ENCODE measurements at places on chromosomes 3 and 15. TPM values are rescaled to one million over a fixed set of nuclear protein-coding genes. Genes with fewer than 3 reads are reported as not detected.

DNA sequence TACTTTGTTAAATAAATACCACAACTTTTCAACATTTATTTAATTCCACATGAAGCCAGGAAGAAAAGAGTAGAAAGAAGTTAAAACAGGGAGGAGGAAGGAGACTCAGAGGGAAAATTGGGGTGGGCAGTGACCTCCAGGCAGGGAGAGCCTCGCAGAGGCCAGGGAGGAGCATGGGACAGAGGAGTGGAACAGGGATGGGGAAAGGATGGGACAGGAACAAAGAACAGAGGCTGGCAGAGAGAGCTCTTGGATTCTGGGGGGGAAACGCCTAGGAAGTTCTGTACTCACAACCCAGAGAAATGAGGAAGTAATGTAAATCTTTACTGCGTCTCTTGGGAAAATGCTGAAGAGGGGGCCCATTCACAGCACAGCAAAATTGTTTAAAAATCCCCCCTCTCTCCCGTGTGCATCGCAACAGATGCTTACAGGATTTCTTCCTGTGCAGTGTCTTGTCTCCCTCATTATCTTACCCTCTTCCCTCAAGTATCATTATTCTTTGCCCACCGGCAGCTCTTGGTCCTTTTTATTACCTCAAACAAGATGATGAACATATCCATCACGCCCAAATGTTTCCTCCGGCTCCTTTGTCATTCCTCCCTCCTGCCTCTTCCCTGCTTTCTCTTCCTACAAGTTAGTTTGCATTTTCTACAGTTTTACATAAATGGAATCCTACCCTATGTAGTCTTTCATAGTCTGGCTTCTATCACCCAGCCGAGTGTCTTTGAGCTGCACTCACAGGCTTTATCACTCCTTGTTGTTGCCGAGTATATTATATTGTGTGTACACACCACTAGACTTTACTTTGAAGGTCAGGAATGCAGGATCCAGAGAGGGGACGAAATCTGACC, 65.5 kb downstream of the ARHGAP31 start:
- H3K27ac ChIP-seq, result peak overlapping the region; percentile 27
- H3K27me3 ChIP-seq, result no peaks in the 10 kb centered on the region
- no peak overlapping the region for H3K4me3 ChIP-seq
- H3K4me1 ChIP-seq, result peaks cover 13% of the 10 kb centered on the region
- no peak for DNase-seq

FAM227B gene
- total RNA-seq, result 4.1 TPM

DNA sequence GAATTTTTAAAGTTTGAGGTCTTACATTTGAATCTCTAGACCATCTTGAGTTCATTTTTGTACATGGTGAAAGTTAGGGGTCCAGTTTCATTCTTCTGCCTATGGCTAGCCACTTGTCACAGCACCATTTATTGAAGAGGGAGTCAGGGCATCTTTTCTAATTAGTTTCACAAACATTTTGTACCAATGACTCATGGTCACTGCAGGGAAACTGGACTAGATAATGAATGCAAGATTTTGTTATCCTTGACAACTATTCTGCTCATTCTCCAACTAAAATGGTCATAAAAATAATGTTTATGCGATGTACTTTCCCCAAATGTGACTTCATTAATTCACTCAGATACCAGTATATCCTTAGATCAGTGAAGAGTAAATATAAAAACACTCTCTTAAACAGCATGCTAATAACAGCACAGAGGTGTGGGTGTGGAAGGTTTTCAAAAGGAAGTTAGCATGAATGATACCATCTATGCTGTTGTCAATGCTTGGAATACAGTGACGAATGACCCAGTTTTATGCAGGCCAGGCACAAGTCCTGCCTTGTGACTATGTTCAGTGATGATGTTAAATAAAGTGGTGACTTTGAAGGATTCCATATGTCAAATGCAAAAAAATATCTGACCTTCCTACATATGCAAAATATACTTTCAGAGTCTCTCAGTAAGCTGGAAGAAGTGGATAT, 314.9 kb upstream of the TMCO5A start:
- H3K4me3 ChIP-seq, result no peak overlapping the region
- no peak overlapping the region for H3K27ac ChIP-seq
- H3K36me3 ChIP-seq, result no peaks in the 10 kb centered on the region
- no peaks in the 10 kb centered on the region for H3K27me3 ChIP-seq
- no peaks in the 10 kb centered on the region for H3K4me1 ChIP-seq

DNA sequence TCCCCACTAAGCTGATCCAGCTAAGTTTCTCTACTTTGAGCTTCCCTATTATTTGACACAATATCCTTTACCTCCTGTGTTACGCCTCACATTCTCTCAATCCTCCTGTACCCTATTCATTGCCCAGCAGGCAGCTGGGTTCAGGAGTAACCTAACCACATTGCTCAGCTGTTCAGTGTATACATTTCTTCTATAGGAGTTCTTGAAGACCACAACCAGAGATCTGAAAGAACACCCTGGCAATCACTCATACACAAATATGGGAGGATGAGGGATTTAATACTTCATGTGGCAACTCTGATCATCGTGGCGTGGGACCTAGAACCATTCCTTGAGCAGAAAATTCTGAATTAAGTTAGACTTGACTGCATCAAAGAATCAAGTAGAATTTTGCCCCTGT, 346.8 kb upstream of the ARPP21 start:
- H3K4me1 ChIP-seq, result no peaks in the 10 kb centered on the region
- DNase-seq, result no peak
- no peaks in the 10 kb centered on the region for H3K27me3 ChIP-seq
- no peak overlapping the region for H3K4me3 ChIP-seq
- no peak overlapping the region for H3K27ac ChIP-seq
- H3K36me3 ChIP-seq, result no peaks in the 10 kb centered on the region

ANKRD63 gene
- total RNA-seq, result 0.42 TPM

DNA sequence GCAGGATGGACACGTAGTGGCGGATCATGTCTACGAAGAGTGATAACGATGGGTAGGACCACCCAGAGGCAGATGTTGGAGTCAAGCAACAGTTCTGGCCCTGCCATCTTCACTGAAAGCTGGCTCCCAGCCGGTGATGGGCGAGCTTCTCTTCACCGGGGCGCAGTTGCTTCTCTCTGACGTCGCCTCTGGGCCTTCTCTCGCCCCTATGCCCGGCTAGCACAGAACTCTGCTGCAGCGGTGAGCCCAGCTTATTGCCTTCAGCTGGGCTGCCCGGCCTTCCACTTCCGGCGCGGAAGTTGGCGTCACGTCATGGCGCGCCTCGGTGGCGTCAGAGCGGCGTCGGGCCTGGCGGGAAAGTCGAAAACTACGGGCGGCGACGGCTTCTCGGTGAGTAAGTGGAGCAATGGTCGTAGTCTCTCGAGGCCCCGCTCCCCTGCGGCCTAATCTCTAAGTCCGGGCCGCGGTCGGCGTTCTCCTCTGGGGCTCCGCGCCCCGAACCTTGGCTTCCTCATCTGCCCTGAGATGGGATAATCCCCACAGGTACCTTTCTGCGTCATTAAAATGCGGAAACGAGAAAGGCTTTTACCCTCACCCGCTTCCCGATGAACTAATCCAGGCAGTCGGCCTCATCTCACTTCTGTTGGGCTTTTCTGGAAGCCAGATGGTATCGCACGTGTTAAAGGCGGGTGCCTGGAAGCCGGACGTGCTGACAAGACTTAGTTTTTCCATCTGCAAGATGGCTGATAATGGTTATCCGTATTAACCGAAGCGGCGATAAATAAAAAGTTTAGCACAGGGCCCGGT, at the start of gene FANCD2:
FANCD2 (plus strand) TSS at position 354 of the 807 bp plus-strand sequence. CDS start 2,221 bp downstream, outside the sequence.
- H3K4me3 ChIP-seq, result peak within 1 kb of the TSS; percentile 93
- H3K4me1 ChIP-seq, result peaks cover 9% of the 10 kb centered on the region
- H3K27me3 ChIP-seq, result no peaks in the 10 kb centered on the region
- H3K27ac ChIP-seq, result peak within 1 kb of the TSS; percentile 95
- peaks cover 7% of the 10 kb centered on the region for H3K36me3 ChIP-seq
- DNase-seq, result peak; percentile 82

DNA sequence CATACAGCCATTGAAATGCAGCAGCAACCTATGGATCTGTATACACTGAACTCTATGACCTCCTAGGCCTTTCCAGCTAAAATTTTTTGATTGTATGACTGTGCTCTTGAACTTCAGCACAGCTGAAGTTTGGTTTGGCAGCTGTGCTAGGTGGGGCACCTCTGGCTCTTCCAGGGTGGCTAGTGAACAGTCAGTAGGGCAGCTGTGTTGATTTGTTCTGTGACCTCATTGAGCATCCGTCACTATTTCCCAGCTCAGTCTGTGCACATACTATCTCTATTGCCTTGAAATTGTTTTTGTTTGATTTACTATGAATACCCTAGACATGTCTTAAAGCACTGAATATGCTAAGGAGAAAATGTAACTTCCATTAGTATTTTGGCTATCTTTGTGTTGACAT, 363.2 kb upstream of the NAALADL2 start:
- H3K27me3 ChIP-seq, result no peaks in the 10 kb centered on the region
- no peak for DNase-seq
- no peaks in the 10 kb centered on the region for H3K36me3 ChIP-seq

- no peaks in the 10 kb centered on the region for H3K4me1 ChIP-seq
- no peaks in the 10 kb centered on the region for H3K36me3 ChIP-seq
Measured at GRCh38 chr3:149393345-149394160, 16.1 kb upstream of the TM4SF1 start.

RYK gene
- total RNA-seq, result 44.9 TPM

GRCh38 chr3:172290457-172290856, 157.8 kb downstream of the GHSR start:
- no peak overlapping the region for H3K27ac ChIP-seq
- peaks cover 14% of the 10 kb centered on the region for H3K36me3 ChIP-seq
- no peaks in the 10 kb centered on the region for H3K27me3 ChIP-seq
- H3K4me3 ChIP-seq, result no peak overlapping the region

CFAP92 gene
- 0.15 TPM for total RNA-seq

GRCh38 chr3:189488241-189488767, 142.9 kb upstream of the TP63 start:
- H3K36me3 ChIP-seq, result peaks cover 2% of the 10 kb centered on the region
- H3K27me3 ChIP-seq, result no peaks in the 10 kb centered on the region
- no peak overlapping the region for H3K27ac ChIP-seq
- no peak for DNase-seq
- H3K4me1 ChIP-seq, result no peaks in the 10 kb centered on the region
- H3K4me3 ChIP-seq, result no peak overlapping the region

PRR23E gene
- total RNA-seq, result not detected

- H3K27me3 ChIP-seq, result no peaks in the 10 kb centered on the region
- H3K27ac ChIP-seq, result no peak overlapping the region
- H3K36me3 ChIP-seq, result peaks cover 9% of the 10 kb centered on the region
- H3K4me3 ChIP-seq, result no peak overlapping the region
Measured at GRCh38 chr3:195241592-195242355, 29.2 kb downstream of the XXYLT1 start.

DNA sequence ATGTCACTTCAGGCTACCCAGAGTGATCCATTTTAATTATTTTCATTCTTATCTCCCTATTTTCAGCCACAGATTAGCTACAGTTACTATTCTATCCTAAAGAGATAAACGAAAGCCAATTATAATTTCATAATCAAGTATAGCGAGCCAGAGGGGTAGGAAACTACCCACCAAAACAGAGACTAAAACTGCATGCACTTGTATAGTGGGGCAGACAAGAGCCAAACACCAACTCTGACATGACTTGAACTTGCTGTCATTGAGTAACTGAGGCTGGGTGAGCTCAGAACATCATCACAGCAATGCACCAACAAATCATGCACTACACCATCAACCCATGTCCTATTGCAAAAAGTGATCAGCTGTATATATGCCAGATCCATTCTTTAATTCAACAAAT, 64.8 kb downstream of the FBN1 start:
- no peaks in the 10 kb centered on the region for H3K36me3 ChIP-seq
- no peak overlapping the region for H3K27ac ChIP-seq
- H3K4me3 ChIP-seq, result no peak overlapping the region
- H3K4me1 ChIP-seq, result no peaks in the 10 kb centered on the region
- H3K27me3 ChIP-seq, result no peaks in the 10 kb centered on the region

SPATA12 gene
- not detected for total RNA-seq

DNA sequence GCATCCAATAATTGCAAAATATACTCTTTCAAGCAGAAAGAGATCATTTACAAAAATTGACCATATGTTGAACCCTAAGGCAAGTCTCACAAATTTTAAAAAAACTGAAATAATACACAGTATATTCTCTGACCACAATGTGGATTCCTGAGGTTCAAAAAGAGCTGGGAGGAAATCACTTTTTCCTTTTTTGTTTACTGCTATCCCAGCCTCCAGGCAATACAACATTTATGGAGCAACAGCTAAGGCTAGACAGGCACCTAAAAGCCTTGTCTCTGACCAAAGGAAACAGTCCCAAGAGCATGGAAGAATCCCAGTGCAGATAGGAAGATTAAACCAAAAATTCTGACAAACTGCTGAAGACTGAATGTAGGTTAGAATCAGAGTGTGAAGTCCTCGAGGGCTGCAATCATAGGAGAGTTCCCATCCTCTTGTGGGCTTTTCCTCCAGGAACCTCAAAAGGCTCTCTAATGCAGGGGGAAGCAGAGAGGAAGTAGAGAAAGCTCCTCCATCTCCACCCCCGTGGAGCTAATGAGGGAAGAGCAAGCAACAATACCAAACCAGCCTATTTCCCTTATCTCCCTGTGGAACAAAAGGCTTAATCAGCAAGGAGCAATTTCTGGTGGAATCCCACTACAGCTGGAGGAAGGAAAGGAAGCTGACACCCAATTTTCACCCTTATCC, 57.0 kb downstream of the TMCC1 start:
- peaks cover 36% of the 10 kb centered on the region for H3K4me1 ChIP-seq
- H3K4me3 ChIP-seq, result no peak overlapping the region
- DNase-seq, result no peak
- no peak overlapping the region for H3K27ac ChIP-seq
- H3K36me3 ChIP-seq, result peaks cover 8% of the 10 kb centered on the region
- no peaks in the 10 kb centered on the region for H3K27me3 ChIP-seq

DNA sequence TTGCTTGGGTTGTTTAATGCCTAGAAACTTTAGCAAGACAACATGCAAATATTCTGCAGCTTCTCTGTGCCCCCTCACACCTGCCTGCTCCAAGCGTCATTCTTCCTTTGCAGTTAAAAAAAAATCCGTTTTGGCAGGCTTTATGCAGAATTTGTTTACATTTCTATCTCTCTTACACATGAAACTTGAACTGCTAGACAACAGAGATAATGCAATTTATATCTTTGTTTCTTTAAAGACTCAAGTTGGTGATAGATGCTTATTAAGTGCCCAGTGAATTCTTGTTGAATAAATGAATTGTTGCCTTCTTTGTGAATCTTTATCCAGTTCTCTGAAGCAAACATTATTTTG, 53.2 kb downstream of the CHST2 start:
- DNase-seq, result no peak
- no peaks in the 10 kb centered on the region for H3K27me3 ChIP-seq
- no peak overlapping the region for H3K27ac ChIP-seq
- H3K4me3 ChIP-seq, result no peak overlapping the region

CERS3 gene
- total RNA-seq, result 2.8 TPM

- DNase-seq, result no peak
- H3K27me3 ChIP-seq, result no peaks in the 10 kb centered on the region
- peak overlapping the region; percentile 83 for H3K4me3 ChIP-seq
- peaks cover 2% of the 10 kb centered on the region for H3K36me3 ChIP-seq
Measured at GRCh38 chr3:156483002-156483401, 71.9 kb downstream of the SSR3 start.

- no peaks in the 10 kb centered on the region for H3K36me3 ChIP-seq
- no peak overlapping the region for H3K27ac ChIP-seq
- H3K4me3 ChIP-seq, result no peak overlapping the region
- DNase-seq, result no peak
- no peaks in the 10 kb centered on the region for H3K4me1 ChIP-seq
Measured at GRCh38 chr3:180316321-180316720, 279.6 kb upstream of the PEX5L start.
